HTR-8/SVneo (cell line): ENCODE measurements at places on chromosomes 6 and 20.

DNA sequence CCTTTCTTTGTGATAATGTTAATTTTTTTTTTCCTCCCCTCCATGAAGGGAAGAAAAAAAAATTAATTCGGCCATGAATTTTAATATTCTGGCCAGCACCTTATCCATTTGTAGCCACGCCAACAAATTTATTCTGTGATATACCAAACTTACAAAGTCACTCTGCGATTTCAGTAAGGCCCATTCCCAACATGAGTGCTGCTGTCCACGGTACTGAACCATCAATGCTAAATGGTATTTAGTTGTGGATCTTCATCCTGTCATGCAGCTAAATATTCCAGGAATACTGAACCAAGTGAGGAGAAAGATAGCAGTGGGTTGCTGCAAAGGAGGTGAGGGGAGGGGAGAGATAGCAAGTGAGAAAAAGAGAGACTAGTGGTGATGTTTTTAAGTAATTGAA, 19.5 kb upstream of the RSPH4A start:
- DNase-seq = no peak

DNA sequence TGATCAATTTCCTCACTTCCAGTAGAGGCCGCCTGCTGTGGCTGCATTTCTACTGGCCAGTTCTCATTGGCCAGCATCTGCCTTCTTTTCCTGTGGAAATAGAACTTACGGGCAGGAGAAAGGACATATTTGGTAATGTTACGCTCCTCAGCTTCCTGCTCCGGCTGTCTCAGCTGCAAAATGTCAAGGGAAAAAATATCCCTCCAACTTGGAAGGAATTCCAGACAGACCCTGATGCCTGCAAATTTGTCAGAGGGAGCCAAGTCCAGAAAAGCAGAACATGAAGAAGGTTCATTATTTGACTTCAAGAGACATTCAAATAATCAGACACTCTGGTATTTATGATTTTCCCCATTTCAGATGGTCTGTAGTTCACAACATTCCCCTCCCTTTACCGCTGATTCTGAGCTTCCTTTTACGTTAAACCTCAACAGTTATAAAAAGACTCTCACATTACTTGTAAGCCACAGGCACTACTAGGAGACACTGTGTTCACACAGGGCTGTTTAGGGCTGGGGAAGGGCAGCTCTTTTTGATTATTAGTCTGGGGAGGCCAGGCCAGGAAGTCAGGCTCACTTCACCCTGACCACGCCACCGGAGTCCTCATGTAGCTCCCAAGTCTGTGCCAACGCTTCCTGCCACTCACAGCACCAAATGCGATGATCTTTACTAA, 179.6 kb upstream of the CCN2 start:
- DNase-seq = no peak

DNA sequence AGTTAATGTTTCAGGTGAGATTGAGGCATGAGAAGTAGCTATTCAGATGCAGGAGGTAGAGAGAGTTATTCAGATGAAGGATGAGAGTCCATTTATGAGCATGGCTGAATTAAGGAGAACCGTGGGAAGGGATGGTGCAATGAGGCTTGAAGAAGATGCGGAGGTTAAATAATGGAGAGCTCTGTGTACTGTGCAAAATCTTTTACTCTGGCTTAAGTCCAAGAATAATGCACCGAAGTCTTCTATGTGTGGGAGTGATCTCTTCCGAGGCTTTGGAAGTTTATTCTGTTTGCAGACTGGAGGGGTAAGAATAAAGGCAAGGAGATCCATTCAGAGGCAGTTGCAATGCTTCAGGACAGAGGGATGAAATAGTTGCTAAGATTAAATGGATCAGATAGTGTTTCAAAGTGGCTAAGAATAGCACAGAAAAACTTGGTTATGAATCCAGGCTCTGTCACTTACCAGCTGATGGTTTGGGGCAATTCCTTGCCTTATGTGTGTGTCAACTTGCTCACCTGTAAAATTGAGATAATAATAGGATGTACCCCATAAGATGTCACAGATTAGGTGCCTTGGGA, 467.1 kb downstream of the HDGFL1 start:
- no peak for DNase-seq

GRCh38 chr6:125285936-125286335, 15.8 kb downstream of the HDDC2 start:
- DNase-seq = no peak

- DNase-seq = no peak
Measured at GRCh38 chr20:58500256-58500655, 14.9 kb downstream of the APCDD1L start.

DNA sequence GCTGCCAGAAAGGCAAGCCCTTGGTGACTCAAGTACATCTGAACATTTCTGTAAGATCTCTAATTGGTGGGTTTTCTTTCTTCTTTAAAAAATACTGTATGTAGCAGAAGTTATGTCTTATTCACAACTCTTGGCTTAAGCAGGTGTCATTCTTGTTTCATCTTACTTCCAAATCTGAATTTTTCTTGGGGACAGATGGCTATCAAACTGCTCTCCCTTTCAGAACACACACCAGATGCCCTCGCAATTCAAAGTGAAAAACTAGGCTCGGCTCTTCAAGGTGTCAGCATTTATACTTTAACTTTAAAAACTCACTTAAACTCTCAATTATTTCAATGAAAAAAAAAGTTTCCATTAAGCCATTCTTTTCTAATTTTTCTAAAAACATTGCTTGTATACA, 49.7 kb downstream of the PAK5 start:
- DNase-seq = no peak

DNA sequence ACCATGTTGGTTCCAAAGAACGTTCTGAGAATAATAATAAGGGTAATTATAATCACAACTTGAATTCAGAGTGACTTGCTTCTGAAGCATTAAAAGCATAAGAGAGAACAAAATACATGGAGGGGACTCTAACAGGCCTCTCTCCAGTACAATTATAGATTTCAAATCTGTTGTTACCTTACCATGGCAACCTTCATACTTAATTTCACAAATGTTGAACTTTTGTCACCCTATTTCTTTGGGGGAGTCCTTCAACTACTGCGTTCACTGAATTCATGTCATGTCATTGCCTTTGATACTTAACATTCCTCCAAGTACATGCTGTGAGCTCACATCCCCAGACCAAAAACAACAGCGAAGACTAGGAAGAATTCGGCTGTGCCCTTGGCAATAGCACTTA, 104.0 kb downstream of the MKKS start:
- DNase-seq = no peak

DNA sequence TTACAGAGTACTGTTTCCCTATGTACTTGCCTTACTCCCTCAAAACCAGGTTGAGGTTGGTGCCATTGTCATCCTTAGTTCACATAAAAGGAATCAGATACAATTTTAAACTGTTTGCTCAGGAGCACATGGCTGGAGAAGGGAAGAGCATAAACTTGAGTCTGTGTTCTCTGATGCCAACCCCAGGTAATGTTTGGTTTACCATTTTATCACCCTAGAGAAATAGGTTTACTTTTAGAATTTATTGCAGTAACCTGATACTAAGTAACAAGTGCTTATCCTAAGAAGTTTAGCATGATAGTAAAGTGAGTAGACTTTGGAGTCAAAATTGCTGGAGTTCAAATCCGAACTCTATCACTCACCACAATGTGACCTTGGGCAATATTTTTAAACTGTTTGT, 86.3 kb downstream of the RFPL4B start:
- DNase-seq = no peak

- no peak for DNase-seq
Measured at GRCh38 chr6:155212616-155213380, 51.0 kb upstream of the CLDN20 start.

DNA sequence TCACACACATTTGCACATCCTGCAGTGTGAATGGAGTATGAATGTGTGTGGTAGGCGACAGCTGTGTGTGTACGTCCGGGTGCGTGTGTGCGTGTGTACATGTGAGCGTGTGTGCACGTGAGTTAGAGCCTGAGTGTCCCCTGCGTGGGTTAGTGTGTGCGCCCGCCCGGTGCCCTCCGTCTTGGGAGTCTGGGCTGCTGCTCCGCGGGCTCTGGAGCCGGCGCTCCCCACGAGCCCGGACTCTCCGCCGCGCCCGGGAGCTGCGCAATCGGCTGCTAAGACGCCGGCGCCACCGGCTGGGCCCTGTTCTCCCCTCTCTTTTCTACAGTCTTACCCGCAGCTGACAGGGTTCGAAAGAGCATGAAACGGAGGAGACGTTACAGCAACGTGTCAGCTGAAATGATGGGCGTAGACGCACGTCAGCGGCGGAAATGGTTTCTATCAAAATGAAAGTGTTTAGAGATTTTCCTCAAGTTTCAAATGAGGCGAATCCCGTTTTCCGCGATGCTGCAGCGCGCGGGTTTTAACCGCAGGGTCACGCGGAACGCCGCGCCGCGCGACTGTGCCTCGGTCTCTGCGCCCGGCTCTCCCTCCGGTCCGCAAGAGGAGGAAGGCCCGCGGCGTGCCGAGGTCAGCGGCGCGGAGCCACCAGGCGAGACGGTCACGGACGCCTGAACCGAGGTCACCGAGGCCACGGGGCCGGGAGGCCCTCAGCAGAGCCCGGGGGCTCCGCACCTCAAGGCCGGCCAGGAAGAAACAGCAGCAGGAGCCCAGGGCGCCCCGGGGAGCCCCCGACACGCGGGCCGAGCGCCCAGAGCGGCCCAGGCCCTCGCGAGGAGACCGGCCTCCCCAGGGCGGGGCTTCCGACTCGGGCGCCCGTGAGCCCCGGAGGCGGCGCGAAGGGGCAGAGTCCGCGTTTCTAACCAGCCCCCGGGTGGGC, 95.3 kb upstream of the BHLHE23 start:
- DNase-seq = peak; percentile 78

- DNase-seq = no peak
Measured at GRCh38 chr6:36622901-36623546, 28.9 kb downstream of the SRSF3 start.

DNA sequence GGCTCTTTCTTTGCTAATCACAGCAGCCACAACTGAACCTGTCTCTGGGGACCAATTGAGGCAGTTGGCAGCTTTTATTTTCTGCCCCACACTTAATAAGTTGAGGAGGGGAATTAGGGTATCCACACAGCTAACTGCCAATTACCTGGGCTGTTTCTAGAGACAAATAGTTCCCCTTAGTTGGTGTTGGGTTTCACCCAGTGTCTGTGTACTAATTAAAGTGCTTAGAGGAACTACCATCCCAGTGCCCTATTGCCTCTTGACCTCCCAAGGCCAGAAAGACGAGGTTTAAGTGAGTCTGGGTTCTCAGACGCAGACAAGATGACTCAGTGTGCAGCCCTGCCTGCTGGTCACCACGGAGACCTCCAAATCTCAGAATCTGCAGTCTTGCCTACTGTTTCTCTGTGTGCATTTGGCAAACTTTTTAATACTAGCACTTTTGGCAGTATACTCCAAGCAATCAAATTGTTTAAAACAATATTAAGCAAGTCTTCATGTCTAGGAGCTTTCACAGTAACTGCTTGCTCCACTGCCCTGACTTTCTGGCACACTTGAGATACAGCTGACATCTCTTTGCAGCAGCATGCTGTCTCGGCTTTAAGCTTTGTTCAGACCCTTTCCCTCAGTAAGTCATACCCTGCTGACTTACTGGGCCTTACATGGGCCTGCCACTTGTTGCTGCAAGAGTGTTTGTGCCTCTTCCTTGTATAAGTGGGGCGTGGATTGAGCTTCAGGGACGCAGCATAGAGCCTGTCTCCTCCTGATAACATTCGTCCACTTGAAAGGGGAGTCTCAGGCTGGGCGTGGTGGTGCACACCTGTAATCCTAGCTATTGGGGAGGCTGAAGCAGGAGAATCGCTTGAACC, 31.9 kb downstream of the STK35 start:
- no peak for DNase-seq

DNA sequence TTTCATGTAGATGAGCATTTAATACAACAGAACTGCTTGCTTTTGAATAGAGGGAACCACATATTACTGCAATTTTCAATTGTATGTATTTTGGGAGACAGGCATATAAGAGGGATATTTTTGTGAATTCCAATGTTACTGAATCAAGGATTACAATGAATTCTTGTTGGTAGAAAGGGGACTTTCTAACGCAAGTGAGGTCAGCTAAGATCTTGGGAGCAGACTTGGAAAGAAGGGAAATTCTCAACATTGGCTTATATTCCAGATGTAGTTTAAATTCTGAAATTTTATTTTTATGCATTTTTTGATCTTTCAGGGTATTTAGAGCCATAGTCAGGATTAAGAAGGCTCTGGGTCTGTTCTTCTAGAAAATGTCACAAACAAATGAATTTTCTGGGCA, 43.3 kb upstream of the CTAGE9 start:
- no peak for DNase-seq

DNA sequence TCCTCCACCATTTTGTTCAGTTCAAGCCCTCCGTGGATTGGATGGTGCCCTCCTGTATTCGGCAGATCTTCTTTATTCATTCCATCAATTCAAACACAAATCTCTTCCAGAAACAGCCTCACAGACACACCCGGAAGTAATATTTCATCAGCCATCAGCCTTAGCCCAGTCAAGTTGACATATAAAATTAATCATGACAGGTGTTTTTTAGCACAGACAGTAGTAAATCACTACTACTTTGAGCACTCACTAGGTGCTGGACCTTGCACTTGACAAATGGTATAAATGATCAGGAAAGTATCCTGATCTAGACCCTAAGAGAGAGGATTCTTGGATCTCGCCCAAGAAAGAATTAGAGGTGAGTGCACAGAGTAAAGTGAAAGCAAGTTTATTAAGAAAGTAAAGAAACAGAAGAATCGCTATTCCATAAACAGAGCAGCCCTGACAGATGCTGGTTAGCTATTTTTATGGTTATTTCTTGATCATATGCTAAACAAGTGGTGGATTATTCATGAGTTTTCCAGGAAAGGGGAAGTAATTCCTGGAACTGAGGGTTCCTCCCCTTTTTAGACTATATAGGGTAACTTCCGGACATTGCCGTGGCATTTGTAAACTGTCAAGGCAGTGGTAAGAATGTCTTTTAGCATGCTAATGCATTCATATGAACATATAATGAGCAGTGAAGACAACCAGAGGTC, 194.6 kb upstream of the LAMP5 start:
- DNase-seq = no peak

DNA sequence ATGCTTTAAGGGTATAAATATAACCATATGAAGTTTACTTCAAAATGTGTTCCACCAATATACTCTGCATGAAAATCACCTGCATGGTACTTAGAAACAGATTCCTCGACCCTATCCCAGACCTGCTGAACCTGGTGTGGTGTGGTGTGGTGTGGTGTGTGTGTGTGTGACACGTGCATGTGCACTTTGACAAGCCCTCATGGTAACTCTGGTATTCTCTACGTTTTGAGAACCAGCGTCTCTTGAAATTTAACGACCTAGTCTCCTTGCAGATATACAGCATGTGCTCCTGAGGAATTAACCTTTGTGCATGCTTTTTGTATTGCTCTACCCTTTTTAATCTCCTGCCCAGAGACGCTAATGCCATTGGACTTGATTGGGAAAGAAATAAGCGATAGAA, 29.5 kb downstream of the GGTLC1 start:
- DNase-seq = no peak
